ENCODE measurements at places on chromosomes 5 and 9. TPM values are rescaled to one million over a fixed set of nuclear protein-coding genes. Genes with fewer than 3 reads are reported as not detected.
A peak's percentile ranks its signal among the peaks of the same experiment; 100 is the strongest.

Gene HAVCR2
- polyA plus RNA-seq: not detected

Gene SLC6A7
- not detected for polyA plus RNA-seq

DNA sequence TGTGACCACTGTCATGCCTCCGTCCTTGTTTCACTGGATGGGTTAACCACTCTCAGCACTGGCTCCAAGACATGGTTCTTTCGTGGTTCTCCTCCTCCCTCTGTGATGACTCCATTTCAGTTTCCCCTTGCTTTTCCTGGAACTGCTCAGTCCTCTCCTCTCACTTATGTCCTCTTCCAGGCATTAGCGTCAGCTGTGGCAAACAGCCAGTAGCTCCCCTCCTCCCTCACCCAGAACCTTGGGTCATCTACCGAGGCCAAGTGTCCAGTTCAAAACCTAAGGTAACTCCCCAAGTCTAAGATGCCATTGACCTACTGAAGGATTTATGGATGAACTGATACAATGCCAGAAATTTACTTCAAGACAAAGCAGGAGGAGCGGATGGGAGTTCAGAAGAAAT, 9.8 kb upstream of the CORO2A start:
- DNase-seq: no peak

- DNase-seq: no peak
Measured at GRCh38 chr5:14218897-14219573, 75.9 kb downstream of the TRIO start.

DNA sequence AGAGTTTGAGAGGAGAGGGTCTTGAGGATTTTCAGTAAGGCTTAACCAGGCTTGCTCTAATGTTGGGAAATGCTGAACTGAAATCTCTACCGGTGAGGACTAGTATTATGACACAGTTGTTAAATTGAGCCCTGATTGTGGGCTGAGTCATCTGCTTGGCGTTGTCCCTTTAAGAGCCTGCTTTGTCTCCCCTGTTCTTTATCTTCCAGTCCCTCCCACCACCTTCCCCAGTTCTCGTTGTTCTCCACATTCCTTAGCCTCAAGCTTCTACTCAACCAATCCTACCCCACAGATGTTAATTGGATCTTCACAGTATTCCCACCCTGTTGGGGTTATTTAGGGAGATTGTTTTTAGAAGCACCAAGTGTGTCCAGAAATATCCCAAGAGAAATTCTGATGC, 57.6 kb downstream of the ANKRD55 start:
- DNase-seq: peak; percentile 81

All from endothelial cell of umbilical vein (primary cell).